ENCODE measurements at places on chromosomes 3 and 15.

DNA sequence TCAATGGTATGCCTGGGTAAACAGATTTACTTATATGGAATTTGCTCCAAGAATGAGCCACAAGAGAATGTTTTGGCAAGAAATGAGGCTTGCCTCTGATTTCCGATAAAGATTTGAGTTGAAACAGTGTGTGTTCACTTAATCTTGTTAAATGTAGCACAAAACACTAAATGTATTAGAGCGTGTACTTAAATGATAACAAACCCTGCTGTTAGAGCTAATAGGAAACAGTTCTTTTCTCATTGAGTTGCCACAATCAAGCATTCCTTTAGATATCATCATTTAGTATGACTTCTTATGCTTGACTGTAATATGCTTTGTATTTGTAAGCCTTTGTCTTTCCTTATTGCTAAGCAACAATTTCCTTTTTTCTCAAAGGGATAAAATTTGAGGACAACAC is 353.6 kb upstream of the ZNF717 start:
- DNase-seq: no peak

DNA sequence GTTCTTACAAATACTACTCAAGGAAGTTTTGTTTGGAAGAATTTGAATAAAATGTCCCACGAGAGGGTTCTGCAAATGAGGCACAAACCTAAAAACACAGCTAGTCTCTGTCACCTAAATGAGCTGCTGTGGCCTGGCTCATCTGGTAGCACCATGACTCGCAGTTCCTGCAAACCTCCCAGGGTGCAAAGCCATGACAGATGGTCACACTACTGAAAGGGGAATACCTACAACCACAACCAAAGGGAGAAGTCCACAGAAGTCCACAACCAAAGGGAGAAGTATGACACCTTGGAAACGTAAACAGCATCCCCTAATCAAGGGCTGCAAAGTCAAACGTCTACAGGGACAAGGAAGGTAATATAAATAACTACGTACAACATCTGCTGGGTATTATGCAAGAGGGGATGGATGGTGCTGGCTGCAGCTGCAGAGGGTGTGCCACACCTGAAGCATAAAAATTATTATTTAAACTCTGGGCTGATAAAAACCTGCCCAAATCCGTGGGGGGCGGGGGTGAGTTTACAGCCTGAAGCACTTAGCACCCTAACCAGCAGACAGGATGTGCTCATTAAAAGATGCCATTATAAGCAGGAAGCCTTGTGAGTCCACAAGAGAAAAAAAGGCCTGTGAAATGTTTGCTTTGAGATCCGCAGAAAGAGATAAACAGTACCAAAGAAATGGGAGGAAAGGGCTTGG is 184.0 kb downstream of the MAGI1 start:
- no peak for DNase-seq

GRCh38 chr15:82805994-82806406 is at the start of gene FSD2:
Gene FSD2, minus strand, starts transcription at chr15:82806069. Its CDS starts 18,679 bp downstream, at chr15:82787390.
- DNase-seq: no peak

DNA sequence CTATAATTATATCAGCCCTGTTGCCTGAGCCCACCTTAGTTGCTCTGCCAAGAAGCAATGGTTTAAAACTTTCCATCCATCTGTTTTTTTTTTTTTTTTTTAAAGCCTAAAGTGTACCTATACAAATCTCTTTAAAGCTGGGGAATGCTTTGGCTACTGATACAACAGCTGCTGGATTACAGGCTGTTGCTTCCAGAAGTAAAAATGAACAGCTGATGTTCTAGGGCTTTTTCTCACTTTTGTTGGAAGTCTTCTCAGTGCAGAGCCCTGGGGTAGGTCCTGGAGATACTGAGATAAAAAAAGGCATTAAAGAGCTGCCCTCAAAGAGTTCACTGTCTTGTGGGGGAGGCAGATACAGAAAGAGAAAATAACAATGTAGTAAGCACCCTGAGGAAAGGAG is 218.1 kb downstream of the NLGN1 start:
- no peak for DNase-seq

DNA sequence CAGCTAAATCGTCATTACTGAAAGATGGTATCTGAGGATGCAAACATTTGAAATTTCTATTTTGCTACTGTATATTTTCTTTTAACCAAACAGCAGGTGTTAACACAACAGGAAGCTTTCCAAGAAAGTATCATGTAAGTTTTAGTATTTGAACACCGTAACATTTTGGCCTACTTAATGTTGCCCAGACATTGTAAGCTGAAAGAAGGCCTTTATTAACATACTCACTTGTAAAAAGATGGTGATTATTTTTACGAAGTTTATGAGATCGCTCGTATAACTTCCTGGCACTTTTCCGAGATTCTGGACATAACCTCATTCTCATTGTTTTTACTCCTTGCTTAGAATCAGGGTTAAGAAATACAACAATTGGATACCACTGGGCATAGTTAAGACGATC is 95.7 kb downstream of the TJP1 start:
- no peak for DNase-seq

GRCh38 chr3:198107840-198108734 is 148.1 kb downstream of the LMLN start:
- no peak for DNase-seq

DNA sequence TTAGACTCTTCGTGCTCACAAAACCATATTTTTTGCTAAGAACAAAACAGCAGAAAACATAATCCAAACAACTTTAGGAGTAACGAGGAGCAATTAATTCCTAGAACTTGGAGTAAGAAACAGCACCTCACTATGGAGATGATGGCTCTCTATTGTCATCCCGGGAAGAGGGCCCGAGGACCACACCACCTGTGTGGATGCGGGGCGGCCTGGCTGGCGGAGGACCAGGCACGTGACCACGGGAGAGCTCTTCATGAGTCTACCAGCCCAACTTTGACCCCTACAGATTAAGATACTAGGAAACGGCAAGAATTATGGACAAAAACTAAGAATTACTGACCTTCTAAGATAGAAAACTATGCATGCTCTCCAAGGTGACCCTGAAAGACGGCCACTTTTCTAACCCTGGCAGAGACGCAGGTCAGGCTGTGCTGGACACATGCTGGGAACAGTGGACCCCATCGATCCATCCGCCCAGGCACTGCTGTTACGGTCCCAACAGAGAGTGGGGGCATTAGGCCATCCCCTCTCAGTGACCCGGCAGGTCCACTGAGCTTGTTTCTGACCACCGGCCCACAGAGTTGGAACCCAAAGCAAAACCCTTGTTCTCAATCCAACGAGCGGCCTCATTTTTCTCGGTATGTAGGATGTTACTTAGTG is 13.1 kb upstream of the OCA2 start:
- DNase-seq: no peak

- no peak for DNase-seq
Observed at GRCh38 chr3:113421082-113421481, 20.2 kb downstream of the CFAP44 start.

DNA sequence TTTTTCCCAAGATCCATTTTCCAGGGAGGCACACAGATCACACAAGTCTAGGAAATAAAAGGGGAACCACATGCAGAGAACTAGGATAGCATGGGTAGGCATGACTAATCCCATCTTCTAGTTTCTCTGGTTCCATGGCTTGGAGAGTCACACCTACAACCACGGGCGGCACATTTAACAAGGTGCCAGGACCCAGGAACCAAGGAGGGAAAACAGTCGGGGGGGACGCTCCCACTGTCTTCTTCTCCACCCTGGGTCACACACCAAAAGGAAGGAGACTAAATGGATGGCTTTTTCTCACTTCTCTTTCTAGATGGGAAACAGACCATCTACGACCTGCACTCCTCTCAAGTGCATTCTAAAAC is 4.6 kb upstream of the SMCO1 start:
- DNase-seq: peak; percentile 68

GRCh38 chr3:54262541-54262940 is 140.2 kb downstream of the CACNA2D3 start:
- DNase-seq: no peak

- DNase-seq: peak; percentile 91
Observed at GRCh38 chr15:65583701-65584100, 27.2 kb downstream of the INTS14 start.

DNA sequence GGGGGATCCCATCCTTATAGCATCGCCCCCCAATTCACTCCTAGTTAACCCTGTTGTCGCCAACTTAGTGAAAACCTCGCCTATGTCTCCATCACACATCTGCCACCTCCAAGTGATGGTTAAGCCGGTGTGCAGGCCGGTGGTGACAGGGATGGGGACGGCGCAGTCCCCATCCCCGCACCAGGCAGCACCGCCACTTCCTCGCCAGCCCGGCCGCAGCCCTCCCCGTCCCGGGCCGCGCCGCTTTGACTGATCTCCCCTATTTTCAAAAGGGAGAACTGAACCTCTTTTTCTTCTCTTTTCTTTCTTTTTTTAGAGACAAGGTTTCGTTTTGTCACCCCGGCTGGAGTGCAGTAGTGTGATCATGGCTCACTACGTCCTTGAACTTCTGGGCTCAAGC is 11.3 kb upstream of the MOBP start:
- DNase-seq: no peak

GRCh38 chr3:12157026-12157425 is 1.7 kb downstream of the TIMP4 start:
- no peak for DNase-seq

- no peak for DNase-seq
Observed at GRCh38 chr15:52164631-52165265, 26.4 kb downstream of the GNB5 start.

DNA sequence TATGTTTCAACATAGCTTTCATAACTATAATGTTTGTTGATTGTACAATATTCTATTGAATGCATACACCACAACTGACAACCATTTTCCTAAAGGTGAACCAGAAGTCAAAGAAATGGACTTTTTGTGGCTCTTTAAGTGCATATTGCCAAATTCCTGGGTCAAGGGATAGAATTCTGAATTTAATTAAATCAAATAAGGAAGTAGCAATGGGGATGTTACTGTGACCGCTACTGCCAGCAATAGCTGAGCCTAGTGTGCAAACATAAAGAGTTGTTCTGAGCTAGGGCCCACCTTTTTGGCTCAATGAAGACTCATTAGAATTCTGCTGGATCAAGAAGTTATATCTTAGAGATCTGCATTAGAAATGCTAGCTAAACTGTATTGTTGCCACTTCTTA is 17.3 kb upstream of the KBTBD8 start:
- DNase-seq: no peak

DNA sequence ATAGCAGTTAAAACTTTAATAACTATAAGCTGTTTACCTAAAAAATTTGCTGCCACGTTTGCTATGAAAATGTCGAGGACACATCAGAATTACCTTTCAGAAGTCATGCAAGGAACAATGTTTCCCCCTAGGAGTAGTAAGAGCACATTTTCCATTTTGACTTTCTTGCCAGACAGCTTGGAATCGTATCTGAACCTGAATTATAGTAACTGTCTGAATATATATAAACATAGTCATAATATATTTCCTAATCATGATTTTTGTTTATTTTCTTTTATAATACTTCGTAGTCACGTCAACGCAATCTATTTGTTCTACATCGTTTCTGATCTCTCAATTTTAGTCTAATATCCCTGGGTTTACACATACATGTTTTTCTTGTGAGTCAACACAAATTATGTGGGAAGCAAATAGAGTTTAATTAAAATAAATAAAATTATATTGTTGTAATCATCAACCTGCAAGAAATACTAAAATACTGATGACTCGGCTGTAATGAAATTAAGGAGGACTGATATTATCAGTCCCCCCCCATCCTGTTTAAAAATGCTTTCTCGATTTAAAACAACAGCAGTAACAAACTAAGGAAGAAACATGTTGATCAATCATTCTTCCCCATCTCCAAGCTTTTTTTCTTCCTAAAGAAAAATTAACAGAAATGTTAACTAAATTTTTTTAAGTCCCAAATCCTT is 78.4 kb downstream of the MME start:
- DNase-seq: no peak

DNA sequence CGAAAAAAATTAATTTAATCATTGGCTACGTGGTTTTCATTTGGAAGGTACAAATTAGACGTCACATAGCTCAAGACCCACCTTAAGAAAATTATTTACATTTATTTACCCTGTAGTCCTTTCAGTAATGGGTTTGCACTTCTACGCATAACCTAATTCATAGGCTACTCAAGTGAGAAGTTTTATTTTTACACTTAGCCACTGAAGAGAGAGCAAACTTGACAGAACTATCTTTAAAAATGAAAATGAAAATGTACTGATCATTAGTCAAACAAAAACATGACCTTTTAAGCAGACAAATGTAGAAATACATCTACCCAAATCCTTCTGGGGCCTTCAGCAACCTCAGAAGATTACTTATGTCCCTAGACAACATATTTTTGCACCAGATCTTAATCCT is 269.4 kb upstream of the TTC14 start:
- no peak for DNase-seq

GRCh38 chr3:145197051-145197820 is 963.7 kb downstream of the PLOD2 start:
- no peak for DNase-seq

DNA sequence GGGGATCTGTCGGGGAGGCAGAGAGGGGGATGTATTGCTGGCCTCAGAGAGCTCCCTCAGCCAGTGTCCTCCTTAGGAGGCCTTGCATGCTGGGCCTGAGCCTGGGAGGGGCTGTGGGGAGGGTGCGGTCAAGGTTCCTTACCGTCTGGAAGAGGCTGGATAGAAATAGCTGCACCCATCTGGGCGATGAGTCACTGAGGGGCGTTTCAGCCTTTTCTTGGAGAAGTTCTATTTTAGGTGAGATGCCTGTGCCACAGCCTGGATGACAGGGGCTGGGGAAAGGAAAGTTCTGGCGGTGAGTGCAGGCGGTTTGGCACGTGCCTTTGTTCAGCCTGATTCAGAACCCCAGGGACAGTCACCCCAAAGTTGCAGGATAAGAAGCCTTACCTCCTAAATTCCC is 35.7 kb upstream of the APEH start:
- no peak for DNase-seq

DNA sequence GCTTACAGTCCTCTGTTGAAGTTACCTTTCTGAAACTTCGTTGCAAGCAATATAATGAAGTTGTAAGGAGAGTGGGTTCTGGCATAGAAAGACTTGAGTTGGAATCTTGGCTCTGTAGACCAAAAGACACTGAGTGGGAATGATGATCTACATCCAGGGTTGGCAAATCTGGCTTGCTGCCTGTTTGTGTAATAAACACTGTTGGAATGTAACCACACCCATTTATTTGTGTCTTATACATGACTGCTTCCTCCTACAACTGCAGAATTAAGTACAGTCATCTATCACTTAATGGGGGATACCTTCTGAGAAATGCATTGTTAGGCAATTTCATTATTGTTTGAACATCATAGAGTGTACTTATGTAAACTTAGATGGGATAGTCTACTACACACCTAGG is 178.4 kb upstream of the SUCLG2 start:
- no peak for DNase-seq

- no peak for DNase-seq
Observed at GRCh38 chr15:66629817-66630576, 64.2 kb upstream of the LCTL start.

DNA sequence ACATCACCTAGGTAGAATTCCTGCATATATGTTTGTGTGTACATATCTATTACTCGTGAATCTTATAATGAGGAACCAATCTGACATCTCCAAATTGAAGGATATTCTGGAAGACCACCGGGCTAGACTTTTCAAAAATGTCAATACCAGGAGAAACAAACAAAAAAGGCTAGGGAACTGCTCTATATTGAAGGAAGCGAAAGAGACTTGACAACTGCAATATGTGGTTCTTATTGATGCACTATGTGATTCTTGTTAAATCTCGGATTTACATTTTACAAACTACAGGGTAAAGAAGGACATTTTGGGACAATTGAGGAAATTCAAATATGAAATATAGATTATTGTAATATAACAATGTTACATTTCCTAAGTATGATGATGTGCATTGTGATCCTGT is 137.5 kb upstream of the CCDC54 start:
- no peak for DNase-seq

GRCh38 chr3:9214599-9214998 is 34.8 kb downstream of the SRGAP3 start:
- no peak for DNase-seq

Measured in activated CD4-positive, alpha-beta T cell treated with anti-CD3 and anti-CD28 coated beads, Interleukin-2, amount 10 ng/mL, durations not matched to agents 24 days and 14 days (primary cell).